Naive B cell (primary cell): ENCODE measurements at places on chromosomes 16 and 17. TPM values are rescaled to one million over a fixed set of nuclear protein-coding genes. Genes with fewer than 3 reads are reported as not detected.

Gene CALB2
- polyA plus RNA-seq, result not detected

Gene EXOC3L1
- not detected for polyA plus RNA-seq

Gene CFAP119
- polyA plus RNA-seq, result 0.47 TPM

Gene TAC4
- polyA plus RNA-seq, result not detected

Gene TBC1D3I
- not detected for polyA plus RNA-seq

Gene GPR179
- polyA plus RNA-seq, result not detected

Gene LGALS9B
- polyA plus RNA-seq, result 0.22 TPM

Gene ABCC12
- polyA plus RNA-seq, result not detected

Gene RDM1
- not detected for polyA plus RNA-seq

Gene CEP20
- polyA plus RNA-seq, result 33.2 TPM

Gene DHX58
- polyA plus RNA-seq, result 11.8 TPM

Gene AMFR
- polyA plus RNA-seq, result 82.6 TPM

Gene MYL4
- polyA plus RNA-seq, result not detected

Gene CCDC78
- polyA plus RNA-seq, result not detected

Gene KRT33B
- polyA plus RNA-seq, result not detected

Gene AP2B1
- polyA plus RNA-seq, result 38.6 TPM

Gene LGALS9
- polyA plus RNA-seq, result 73.9 TPM

Gene KRT39
- not detected for polyA plus RNA-seq

Gene NOG
- not detected for polyA plus RNA-seq

Gene TUBG2
- polyA plus RNA-seq, result 0.39 TPM

Gene NEUROD2
- 0.09 TPM for polyA plus RNA-seq

Gene ITFG1
- 26.7 TPM for polyA plus RNA-seq

Gene CACNG4
- polyA plus RNA-seq, result not detected

Gene CLEC19A
- polyA plus RNA-seq, result not detected

Gene PRKCB
- 342 TPM for polyA plus RNA-seq

Gene IL21R
- 118 TPM for polyA plus RNA-seq

Gene ESRP2
- 1.2 TPM for polyA plus RNA-seq

Gene CES5A
- not detected for polyA plus RNA-seq

Gene RABEP1
- 63.2 TPM for polyA plus RNA-seq

Gene CD300LB
- not detected for polyA plus RNA-seq

Gene SEZ6L2
- not detected for polyA plus RNA-seq

Gene ZDHHC1
- polyA plus RNA-seq, result not detected

Gene MGAT5B
- polyA plus RNA-seq, result not detected
